ENCODE measurements at places on chromosomes 4 and X. TPM values are rescaled to one million over a fixed set of nuclear protein-coding genes. Genes with fewer than 3 reads are reported as not detected.

The CTSO gene
- total RNA-seq = 1.3 TPM

The GAGE13 gene
- total RNA-seq = not detected

The BEND2 gene
- not detected for total RNA-seq

The BLOC1S4 gene
- 21.9 TPM for total RNA-seq

The TRO gene
- total RNA-seq = 51.0 TPM

The SPANXN3 gene
- total RNA-seq = not detected

The UGT2A1 gene
- total RNA-seq = 0.34 TPM

Data from WTC11 (cell line).